Activated T-cell treated with anti-CD3 and anti-CD28 coated beads for 1 hour (primary cell): ENCODE measurements at places on chromosomes 12 and 14.

DNA sequence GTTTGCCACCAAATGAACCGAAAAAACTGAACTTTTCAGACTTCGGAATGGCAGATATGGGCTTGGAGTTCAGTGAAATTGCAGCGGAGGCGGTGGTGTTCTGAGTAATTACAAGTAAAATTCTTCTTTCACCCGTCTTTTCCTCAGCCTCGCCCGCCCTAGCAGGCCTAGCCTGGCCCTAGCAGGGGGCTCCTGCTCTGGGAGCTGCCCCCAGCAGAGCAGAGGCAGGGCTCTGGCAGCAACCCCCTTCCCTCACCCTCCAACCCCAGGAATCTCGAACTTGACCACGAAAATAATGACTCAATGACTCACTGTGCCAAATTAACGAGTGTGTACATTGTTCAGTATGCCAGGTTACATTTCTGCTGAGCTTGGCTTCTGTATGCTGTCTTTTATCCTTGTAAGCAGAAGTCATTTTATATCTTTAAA, 1.1 kb downstream of the PAPLN start:
- no peak for DNase-seq

DNA sequence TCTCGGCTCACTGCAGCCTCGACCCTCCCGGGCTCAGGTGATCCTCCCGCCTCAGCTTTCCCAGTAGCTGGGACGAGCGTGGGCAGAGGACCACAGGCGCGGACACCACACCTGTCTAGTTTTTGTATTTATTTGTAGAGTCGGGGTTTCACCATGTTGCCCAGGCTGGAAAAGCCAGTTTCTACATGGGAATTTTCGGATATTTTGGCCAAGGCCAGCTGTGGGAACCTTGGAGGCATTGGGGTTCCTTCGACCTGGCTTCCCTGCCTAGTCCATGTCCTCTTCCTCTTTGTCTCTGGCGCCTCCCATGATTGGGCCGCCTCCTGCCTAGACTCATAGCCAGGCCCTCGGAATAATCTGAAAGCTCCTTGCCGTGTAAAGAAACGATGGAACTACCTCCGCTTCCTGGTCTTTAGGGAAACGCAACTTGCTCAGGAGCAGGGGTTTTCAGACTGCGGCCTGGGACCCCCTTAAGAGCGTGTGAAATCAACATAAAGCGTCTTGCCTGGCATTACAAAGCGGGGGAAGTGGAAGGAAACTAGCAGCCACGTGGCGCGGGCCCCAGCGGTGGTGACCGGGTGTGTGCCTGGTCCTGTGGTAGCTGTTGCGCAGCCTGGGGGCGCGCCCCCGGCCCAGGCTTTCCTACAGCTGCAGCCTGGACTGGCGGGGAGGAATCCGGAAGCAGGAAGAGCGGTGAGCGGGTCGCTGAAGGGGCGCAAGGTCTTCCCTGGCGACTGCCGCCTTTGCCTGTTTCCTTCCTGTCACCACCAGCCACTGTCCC, 1.4 kb upstream of the HSP90AA1 start:
- peak; percentile 34 for DNase-seq

DNA sequence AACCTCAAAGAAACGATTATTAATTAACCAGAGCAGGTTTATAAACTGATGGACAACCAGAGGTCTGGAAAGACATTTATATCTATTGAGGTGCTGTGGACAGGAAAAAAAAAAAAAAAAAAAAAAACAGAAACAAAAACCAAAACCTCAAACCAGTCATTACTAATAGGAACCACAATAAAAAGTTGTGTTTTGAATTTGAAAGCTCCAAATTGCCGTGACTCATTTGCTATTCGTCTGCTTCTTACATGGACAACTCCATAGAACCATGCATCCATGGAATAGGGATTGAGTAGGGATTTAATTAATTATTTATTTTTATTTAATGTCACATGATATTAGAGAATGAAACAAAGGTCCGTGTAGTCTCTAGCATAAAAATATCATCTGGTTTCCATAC, 134.1 kb upstream of the SSTR1 start:
- no peak for DNase-seq

DNA sequence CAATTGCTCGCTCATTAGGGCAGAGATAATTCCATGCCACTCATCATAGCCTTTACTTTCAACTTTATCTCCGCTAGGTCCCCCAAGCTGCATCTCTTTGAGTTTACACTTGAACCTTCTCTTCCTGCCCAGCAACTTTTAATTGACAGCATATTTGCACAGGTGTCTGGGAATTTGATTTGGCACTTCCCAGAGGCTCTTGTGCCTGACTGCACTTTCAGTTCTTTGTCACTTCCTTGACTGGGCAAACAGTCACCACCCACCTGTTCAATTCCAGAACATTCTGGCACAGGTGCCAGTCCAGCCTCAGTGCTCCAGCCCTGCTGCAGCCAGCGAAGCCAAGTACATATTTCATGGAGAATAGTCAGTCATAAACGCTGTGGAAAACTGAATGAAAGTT, 110.1 kb upstream of the LRIG3 start:
- DNase-seq: no peak

DNA sequence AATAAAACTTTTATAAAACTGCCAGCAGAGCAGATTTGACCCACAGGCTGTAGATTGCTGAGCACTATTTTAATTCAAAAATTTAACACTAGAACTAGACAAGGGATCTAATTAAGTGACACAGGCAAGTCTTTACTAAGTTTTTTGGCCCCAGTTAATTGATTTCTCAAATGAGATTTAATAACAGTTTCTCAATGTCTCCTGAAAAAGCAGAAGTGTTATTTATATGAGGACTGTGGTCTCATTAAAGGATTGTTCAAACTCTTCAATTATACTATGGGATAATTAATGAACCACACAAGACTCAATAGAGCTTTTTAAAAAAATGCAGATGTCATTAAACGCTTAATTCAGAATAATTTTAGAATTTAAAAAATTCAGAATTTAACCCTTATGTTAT, 1.9 kb downstream of the HEATR5A start:
- no peak for DNase-seq

GRCh38 chr12:93122569-93123091, 193.5 kb upstream of the EEA1 start:
- DNase-seq: no peak

DNA sequence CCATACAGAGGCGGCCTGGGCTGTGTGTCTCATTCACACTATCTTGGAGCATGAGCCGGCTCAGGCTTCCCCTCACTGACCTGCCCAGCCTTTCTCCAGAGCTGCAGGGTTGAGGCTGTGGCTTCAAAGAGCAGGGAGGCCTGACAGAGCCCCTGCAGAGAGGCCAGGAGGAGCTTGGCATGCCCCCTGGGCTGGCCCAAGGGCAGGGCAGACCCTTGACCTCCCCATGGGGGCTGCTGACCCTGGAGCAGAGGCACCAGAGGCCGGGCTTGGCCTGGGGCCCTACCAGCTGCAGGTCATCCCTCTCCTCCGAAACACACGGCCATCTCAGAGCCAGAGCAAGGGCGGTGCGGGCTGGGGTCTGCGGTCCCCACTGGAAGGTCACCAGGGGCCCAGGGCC, 46.6 kb upstream of the FZD10 start:
- no peak for DNase-seq

- no peak for DNase-seq
Measured at GRCh38 chr14:99744873-99745224, 48.4 kb upstream of the EML1 start.

DNA sequence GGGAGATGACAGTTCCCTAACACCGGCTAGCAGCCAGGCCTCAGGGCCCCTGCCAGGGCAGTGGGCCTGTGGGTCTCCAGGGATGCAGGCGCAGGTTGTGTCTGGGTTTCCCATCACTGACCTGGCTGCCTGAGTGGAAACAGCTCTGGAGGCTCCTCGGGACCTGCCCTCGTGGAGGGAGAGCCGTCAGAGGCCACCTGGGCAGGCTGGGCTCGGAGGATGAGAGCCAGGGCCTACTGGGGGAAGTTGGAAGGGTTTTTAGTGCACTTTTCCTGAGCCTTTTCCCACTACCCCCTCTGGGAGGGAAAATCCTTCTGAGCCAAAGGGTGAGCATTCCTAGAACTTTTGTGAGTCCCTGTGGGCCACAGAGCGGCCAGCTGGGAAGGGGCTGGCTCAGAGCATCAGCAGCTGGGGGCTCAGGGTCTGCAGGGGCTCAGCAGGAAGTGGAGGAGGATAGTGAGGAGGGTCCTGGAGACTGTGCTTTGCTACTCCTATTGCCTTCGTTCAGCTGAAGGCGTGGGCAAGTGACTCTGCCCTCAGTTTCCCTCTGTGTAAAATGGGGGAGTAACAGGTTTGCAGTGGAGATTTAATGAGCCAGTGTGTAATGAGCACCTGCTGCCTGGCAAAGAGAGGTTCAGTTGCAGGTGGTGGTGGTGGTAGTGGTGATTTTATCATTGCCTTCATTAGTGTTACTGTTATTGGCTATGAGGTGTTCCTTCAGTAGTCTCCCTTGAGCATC, 1.8 kb downstream of the SH2B3 start:
- DNase-seq: no peak

DNA sequence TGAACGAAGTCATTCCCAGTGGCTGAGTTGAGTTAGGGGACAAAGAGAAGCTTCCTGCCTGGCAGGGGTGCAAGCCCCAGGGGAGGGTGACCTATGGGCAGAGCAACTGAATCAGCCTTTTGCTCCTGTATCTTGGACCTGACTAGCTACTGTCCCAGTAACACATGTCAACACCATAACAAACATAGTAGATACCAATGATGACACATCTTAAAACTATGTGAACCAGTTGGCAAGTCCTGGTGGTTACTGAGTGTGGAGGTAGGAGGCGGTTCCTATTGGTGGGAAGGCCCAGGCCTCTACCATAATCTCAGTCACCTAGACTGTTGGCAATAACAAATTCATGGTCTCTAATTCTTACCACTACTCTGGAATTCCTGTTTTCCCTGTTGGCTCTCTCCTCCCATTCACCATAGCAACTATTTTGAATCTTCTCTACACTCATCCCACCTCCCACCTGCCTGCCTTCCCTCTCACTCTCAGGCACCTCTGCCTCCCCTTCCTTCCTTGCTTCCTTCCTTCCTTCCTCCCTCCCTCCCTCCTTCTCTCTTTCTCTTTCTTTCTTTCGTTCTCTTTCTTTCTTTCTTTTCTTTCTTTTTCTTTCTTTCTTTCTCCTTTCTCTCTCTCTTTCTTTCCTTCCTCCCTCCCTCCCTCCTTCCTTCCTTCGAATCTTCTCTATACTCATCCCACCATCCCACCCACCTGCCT, 8.1 kb upstream of the P2RX7 start:
- DNase-seq: no peak

DNA sequence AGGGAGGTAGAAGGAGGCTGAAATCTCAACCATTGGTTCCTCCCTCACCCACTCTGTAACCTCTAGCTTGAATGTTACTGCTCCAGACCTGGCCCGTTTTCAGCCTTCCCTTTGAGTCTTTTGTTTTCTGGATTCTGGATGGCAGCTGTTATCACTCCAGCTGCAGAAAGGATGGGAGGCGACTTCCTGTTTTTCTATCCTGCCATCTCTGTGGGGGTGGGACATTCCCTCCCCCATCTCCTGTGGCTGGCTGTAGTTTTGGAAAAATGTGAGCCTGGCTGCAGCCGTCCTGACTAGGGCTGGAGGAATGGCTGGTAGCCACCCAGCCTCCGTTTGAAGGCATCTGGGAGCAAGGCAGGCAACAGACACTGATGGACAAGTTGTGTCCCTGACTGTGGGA, 2.9 kb upstream of the PPFIBP1 start:
- no peak for DNase-seq

- DNase-seq: no peak
Measured at GRCh38 chr12:96132819-96133218, 61.4 kb upstream of the ELK3 start.

DNA sequence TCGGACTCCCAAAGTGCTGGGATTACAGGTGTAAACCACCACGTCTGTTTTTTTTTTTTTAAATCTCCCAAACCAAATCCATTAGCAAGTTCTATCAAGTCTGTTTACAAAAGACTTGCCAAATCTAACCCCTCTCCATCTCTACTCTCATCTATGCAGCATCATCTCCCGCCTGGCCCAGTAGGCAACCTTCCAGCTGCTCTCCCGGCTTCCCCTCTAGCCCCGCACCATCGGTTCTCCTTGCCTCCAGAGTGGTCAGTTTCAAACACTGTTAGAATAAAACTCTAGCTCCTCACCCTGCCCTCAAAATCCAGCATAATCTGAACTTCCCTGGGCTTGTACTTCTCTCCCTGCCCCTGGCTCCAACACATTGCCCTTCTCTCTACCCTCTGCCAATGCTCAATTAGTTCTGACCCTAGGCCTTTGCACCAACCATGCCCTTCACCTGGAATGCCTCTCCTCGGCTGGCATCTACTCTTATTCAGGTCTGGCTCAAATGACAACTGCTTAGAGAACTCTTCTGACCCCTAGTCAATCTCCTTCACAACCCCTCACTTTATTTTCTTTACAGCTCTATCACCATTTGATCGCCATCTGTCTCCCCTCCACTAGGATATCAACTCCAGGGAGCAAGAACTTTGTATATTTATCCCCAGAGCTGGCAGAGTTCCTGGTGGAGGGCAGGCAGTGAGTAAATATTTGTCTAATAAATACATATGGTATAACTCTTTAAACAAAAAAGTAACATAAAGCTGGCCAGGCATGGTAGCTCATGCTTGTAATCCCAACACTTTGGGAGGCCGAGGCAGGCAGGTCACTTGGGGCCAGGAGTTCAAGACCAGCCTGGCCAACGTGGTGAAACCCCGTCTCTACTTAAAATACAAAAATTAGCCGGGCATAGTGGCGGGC, 4.9 kb downstream of the WSB2 start:
- no peak for DNase-seq

DNA sequence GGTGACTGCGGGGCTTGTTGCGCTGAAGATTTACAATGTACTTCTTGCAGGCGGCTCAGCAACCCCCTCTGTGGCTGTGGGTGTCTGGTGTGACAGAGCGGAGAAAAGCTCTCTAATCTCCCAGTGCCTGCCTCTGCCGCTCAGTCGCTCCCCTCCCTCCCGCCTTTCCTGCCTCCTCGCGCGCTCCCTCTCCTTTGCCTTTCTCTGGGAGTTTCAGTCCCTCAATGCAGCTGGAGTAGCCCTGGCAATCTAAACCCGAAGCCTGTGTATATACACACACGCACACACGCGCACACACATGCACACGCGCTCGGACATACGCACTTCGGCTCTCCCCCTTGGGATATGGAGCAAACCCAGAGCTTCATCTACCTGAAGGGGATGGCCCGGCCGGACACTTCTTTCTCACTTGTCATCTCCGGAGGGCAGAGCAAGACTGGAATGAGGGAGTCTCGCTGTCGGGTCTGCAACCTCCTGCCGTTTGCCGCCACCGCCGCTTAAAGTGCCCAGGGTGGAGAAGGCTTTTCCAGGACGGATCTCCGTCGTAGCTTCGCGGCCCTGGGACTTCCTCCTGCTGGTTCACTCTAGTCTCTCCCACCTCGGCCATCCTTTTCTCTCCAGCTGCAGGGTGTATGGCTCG, 599 bp upstream of the TRHDE start:
- no peak for DNase-seq

- no peak for DNase-seq
Measured at GRCh38 chr12:68871396-68871795, 61.6 kb downstream of the CPM start.

- no peak for DNase-seq
Measured at GRCh38 chr12:109580272-109580671, 6.7 kb downstream of the MVK start.

- no peak for DNase-seq
Measured at GRCh38 chr12:124734224-124734788, 129.4 kb downstream of the SCARB1 start.
